ENCODE measurements at places on chromosomes 1 and 21.

DNA sequence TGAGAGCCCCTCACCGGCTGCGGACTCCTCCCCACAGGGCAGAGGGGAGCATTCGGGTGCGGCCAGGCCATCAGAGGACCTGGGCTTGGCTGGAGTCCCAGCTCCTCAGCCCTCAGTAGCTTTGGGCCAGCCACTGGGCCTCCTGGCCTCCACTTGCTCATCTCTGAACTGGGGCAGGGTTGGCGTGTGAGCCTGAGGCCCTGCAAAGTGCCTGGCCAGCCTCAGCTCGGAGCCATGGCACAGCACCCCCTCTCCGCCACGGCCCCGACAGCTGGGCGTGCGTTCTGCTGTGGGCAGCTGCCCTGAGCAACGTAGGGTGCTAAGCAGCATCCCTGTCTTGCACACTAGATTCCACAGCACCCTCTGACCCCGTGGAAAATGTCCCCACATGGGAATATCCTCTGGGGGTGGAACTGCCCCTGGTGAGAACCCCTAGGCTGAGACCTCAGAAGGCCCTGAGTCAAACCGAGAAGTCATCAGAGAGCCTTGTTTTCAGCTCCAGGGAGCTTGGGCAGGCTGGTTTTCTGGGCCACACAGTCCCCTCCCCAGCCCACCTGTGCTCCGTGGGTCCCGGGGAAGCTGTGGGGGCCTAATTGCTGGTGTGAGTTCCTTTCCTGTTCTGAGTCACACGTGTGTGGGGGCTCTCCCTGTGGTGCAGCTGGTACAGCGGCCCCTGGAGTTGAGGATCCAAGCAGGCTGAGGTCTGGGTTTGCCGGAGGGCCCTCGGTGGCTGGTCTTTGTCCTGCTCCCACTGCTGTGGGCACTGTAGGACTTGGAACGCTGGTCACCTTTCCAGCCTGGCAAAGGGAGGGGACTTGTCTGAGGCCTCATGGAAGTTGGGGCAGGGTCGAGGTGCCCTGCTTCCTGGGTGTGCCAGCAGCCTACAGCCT lies 24.5 kb downstream of the TP73 start:
- no peak for DNase-seq

DNA sequence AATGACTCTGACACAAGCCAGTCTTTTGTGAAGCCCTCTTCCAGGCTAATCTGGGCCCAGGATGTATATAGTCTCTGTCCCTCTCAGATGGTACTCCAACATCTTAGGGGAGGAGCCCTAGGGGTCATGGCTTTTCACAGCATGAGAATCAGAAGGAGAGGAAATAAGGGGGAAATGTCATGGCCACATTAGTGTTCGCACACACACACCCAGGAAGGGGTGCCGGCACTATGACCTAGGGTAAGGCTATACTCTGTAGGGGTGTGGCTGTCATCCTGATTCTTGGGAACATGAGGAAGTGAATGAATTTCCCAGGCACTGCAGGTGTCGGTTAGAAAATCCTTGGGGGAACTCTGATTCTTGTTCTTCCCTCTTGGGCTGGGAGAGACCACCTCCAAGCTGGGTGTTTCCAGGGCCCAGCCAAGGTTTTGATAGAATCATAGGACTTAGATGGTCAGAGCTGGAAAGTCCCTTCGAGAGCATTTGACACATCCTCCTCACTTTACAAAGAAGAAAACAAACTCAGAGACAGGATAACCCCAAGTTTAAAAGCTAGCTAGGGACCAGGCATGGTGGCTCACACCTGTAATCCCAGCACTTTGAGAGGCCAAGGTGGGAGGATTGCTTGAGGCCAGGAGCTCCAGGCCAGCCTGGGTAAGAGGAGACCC lies 22.0 kb downstream of the GFI1 start:
- no peak for DNase-seq

DNA sequence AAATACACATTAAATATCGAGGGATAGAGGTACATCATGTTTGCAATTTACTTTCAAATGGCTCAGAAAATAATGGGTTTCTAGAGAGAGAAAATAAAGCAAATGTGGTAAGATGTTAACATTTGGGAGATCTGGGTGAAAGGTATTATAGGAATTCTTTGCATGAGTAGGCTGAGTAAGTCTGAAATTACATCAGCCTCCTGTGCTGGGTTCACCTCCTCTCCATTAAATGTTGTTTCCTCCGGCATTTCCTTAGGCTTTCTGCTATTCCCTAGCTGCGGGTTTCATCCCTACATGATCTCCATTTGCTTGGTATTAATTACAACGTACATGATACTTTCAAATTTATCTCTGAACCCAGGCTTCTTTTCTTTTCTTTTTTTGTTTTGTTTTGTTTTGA lies 31.6 kb downstream of the ZMYND12 start:
- DNase-seq = no peak

DNA sequence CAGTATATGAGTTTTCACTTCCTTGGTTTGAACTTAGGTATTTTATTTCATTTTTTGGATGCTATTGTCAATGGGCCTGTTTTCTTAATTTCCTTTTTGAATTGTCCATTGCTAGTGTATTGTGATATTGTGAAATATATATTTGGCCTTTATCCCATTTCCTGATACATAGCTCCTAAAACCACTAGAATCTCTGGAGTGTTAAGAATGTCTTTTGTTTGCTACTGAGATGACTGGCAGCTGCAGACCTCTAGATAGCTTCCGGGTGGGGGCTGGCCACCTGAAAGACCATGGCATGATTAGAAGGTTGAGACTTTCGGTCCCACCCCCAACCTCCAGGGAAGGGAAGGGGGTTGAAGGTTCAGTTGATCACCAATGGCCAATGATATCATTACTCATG lies 245.4 kb downstream of the KCNJ6 start:
- no peak for DNase-seq

DNA sequence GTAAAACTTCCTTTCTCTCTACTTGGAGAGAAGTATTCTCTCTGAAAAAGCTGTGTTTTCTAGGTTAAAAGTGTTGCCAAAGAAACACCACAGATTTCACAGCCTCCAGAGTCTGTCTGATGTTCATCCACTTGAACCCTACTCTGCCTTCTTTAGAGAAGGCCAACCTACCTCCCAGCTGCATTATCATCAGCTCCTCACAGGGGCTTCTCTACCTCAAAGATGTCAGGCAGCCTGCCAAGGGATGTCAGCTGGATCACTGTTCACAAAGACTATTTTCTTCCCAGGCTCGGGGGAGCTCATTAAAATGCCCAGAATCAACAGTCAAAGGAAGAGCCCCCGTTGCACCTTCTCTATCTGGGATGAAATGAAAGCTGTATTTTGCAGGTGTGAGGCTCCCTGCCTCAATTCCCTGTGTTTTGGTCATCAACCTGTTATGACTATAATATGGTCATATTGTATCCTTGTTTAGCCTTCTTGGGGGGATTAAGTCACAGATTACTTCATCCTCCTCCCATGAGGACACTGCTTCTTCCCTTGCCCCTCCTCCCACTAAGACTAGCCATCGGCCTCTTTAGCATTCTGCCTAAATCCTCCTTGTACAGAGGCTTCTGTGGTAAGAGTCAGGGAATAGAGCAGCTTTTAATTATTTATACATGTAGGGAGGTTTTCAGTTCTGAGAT lies 25.7 kb downstream of the ANGPTL7 start:
- no peak for DNase-seq

GRCh38 chr1:19921310-19921709 lies 2.1 kb downstream of the PLA2G2E start:
- DNase-seq = peak; percentile 46

DNA sequence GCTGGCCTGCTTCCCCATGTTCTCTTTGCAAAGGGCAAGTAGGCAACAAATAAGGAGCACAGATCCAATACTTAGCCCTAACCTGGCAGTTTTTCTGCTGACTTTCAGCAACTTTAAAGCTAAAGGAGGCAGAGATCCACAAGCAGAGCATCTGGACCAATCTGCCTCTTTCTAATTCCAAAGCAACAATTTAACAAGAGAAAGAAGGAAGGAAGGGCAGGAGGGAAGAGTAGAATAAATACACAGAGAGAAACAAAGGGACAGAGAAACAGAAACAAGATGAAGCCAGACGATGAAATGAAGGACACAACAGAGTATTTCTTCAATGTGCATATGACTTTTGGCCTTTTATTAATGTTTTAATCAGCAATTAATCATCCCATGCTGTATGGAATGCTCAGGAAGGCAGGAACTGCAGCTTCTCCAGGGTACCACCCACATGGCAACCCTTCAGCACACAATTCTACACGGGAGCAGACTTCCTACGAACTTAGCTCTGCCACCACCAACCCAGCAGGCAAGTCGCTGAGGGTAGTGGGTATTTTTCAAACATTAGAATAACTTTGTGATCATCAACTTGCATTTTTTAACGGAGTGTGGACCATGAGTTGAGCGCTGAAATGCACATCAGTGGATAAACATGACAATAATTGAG lies 15.3 kb downstream of the CLCC1 start:
- DNase-seq = no peak

DNA sequence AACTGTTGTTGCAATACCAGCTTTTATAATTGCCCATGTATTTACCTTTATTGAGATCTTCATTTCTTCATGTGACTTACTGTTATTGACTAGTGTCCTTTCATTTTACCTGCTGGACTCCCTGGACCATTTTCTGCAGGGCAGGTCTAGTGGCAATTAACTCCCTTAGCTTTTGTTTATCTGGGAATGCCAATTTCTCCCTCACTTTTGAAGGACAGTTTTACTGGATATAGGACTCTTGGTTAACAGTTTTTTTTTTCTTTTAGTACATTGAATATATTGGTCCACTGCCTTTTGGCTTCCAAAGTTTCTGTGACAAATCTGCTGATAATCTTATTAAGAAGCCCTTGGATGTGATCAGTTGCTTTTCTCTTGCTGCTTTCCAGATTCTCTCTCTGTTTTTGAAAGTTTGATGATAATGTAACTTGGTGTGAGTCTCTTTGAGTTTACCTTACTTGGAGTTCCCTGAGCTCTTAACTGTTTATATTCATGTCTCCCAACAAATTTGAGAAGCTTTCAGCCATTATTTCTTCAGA lies 56.9 kb downstream of the COL18A1 start:
- DNase-seq = no peak

- no peak for DNase-seq
Measured at GRCh38 chr1:38919130-38919529, 22.5 kb downstream of the RHBDL2 start.

- DNase-seq = no peak
Measured at GRCh38 chr1:82161700-82162141, 361.0 kb downstream of the ADGRL2 start.

GRCh38 chr1:20359451-20360330 lies 69.0 kb downstream of the VWA5B1 start:
- DNase-seq = no peak

DNA sequence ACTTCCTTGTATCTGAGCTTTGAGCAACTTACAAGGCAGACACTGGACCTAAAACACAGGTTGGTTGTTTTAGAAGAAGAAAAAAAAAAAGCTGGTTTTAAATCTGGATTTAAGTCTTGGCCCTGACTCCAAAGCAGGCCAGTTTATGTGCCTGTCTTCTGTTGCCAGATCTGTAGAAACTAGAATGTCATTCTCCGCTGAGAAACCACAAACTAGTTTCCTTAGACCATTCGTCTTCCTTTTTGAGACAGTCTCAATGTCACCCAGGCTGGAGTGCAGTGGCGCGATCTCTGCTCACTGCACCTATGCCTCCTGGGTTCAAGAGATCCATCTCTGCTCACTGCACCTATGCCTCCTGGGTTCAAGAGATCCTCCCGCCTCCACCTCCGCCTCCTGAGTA lies 33.9 kb downstream of the APP start:
- no peak for DNase-seq

GRCh38 chr1:16296643-16297042 lies 55.6 kb downstream of the FBXO42 start:
- DNase-seq = no peak

DNA sequence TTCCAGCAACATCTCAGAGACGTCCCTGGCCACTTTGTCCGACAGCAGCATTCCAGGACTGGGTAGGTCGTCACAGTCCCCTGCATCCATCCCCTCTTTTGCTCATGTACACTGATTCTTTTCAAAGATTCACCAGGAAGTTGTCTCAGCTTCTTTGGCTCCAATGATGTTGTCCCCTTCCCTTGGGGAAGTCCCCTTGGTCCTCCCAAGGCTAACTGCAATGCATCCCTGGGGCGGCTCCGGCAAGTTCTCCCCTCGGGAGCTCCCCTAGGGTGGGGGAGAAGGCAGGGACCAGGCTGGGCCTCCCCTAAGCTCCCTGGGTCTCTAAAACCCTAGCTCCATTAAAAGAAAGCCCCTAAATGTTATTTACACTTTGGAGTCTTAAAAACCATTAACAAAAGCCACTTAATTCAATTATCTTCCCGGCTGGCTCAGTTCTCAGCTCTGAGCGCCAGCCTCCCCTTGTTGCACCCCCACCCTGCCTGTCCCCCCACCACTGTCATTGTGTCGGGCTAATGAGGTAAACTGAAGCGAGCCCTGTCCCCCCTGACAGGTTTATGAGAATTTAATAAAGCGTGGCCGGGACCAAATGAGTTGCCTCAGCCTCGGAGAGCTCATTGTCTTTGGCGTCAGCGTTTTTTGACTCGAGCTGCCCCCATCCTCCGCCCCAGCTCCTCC lies 25.3 kb downstream of the KNCN start:
- DNase-seq = no peak

DNA sequence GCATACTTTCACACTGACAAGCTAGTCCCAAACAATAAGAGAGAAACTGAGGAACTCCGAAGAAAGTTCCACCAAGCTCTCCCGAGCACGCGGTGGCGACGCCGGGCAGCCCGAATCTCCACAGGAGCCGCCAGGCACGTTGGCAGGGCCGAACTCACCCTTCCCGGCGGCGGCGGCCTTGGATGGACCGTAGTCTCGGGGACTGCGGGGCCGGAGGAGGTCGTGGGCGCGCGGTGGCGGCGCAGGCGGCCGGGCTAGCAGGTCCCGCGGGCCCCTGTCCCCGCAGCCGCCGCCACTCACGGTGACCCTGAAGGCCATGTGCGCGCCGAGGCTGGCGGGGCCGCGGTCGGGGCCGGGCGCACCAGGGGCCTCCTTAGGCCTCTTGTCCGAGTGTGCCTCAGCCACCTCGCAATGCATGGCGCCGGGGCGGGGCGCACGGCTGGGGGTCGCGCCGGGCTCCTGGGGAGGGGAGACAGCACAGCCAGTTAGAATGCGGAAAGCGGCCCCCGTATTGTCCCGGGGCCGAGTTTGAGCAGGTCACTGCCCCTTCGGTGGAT lies 1.2 kb downstream of the GLIS1 start:
- DNase-seq = peak; percentile 88

DNA sequence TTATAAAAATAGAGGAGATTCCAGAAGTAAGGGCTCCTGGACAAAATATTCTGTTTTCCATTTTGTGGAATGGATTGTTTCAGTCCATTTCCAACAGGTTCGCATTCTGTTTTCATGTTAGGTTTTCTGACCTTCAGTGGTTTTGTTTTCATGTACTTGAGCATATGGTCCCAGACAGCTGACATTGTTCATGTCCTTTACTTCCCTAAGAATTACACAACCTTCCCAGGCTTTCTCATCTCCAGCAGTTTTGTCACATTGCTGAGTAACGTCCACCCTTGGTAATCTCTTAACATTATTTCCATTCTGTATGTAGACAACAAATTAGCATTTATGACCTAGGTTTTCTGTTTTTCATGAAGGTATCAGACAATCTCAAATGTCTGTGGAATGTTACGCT lies 21.0 kb upstream of the ERRFI1 start:
- DNase-seq = no peak

GRCh38 chr1:5992814-5993555 lies 760 bp upstream of the NPHP4 start:
- peak; percentile 75 for DNase-seq

Measured in endodermal cell (in vitro differentiated cells).